ENCODE measurements at places on chromosomes 12 and 14.
A peak's percentile ranks its signal among the peaks of the same experiment; 100 is the strongest.

GRCh38 chr12:89259821-89260220 is 92.5 kb downstream of the DUSP6 start:
- no peak for DNase-seq

- DNase-seq = no peak
Observed at GRCh38 chr12:26740991-26741390, 92.0 kb downstream of the ITPR2 start.

DNA sequence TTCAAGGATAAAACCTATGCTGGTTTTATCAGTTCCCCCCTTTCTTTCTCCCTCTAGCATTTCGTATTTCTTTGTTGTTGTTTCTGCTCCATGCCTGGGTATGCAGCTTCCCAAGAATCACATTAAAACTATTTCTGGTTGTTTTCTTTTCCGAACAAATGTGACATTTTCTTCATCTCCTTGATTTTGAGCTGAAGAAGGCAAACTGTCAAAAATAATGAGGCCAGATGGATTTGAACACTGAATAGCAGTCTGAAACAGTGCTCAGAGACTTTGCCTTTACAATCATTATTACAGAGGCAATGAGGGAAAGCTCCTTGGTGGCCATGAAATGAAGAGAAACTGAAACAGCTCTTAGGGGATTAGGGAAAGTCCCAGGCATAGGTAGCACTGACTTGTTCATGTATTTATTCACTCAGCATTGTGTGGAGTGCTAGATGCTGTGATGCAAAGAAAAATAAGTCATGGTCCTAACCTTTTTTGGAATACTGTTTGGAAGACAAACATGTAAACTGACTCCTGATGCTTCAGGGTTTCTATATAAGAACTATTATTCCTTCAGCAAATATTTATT is 319.5 kb downstream of the FUT8 start:
- no peak for DNase-seq

- no peak for DNase-seq
Observed at GRCh38 chr12:54368025-54368708, 3.9 kb upstream of the GPR84 start.

DNA sequence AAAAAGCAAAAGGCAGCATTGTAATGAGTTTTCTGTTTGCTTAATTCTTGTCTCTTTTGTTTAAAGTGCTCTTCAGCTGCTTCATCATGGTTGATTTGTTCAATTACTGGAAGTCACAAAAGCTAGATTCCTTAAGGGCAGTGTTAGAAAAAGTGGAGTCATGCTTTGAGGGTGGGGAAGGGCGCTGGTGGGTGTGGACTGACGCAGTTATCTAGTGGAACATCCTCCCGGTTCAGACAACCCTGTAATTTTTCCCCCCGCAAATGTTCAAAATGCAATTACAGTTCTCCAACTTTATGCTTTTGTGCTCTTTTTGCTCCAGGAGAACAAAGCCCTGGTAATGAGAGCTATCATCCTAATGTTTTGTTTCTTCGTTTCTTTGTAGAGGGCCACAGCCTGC is 2.1 kb downstream of the AKAP6 start:
- no peak for DNase-seq

DNA sequence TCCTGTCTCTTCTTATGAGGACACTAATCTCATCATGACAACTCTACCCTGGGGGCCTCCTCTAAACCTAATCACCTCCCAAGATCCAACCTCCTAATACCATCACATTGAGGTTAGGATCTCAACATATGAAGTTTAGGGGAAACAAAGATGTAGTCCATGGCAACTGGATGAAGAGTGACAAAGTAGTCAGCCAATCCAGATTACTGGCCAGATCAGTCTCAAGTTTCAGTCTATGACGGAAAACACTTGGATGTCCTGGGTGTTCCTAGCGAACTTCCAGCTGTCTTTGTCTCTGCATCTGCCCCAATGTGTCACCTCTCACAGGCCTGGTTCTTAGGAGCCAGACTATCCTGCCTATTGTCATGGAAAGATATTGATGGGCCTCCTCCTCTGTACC is 630.8 kb downstream of the AACS start:
- DNase-seq = no peak

DNA sequence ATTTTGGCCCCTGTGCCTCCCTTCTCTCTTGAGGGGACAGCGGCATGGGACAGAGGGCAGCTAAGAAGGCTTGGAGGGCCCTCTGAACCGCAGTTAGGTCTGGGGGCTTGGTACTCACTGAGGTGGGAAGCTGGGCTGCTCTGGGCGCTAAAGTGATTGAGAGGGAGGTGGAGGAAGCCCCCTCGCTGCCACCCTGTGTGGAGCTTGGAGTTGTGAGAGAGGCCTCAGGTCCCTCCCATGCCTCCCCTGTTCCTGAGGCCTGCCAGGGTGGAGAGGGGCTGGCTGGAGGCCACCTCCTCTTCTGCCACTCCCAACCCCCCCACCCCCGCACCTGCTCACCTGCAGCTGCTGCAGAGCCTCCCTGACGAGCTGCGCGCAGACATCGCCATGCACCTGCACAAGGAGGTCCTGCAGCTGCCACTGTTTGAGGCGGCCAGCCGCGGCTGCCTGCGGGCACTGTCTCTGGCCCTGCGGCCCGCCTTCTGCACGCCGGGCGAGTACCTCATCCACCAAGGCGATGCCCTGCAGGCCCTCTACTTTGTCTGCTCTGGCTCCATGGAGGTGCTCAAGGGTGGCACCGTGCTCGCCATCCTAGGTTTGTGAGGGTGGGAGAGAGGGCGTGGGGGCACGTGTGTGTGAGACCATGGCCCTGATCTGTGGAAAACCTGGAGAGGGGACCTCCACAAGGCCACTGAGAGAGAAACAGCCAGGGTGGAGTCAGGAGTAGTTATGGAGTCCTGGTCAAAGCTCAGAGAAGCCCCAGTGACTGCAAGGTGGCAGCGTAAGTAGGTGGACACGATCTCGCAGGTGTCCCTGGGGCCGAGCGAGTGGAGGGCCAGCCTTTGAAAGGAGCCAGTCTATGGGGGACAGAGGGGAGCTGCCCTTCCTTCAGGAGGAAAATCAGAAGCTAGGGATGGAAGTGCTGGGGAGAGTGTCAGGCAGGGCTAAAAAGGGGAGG is 11.2 kb downstream of the KCNH3 start:
- no peak for DNase-seq

GRCh38 chr14:33480887-33481184 is 470.0 kb downstream of the EGLN3 start:
- DNase-seq = no peak

DNA sequence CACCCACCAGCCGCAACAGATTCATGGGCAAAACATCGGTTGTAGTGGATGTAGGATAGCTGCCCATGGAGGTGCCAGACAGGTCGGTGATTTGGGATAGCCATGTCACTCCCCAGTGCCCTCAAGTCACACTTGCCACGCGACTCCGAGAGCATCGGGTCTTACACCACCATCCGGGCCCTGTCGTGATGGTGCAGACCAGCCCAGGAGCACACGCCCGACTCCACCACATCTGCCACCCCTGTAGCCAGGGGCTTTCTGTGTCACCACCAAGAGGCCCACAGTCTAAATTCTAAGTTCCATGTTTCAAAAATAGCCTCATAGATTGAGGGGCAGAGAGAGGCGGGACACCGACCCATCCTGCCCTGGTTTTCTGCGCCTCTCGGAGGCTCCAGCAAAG is 18.0 kb downstream of the FOXN4 start:
- no peak for DNase-seq

DNA sequence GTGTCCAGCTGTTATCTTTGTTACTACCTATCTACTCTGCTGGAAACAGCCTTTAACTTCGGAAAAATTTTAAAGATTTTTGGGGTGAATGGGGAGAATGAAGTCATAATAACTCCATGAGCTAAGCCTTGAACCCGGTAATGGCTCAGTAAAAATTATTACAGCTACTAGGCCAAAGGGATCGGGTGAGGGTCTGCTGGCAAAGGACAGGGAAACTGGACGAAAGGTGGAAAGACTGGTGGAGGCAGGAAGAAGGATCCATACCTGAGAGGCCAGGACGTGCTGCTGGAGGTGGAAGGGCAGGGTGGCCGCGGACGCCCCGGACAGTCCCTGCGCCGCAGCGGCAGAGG is 10.1 kb downstream of the TBX3 start:
- DNase-seq = no peak

- no peak for DNase-seq
Observed at GRCh38 chr14:69088586-69088985, 64.3 kb downstream of the DCAF5 start.

GRCh38 chr14:29370024-29370423 is 557.6 kb downstream of the PRKD1 start:
- no peak for DNase-seq

GRCh38 chr12:57190037-57190436 is 26.6 kb upstream of the NXPH4 start:
- no peak for DNase-seq

DNA sequence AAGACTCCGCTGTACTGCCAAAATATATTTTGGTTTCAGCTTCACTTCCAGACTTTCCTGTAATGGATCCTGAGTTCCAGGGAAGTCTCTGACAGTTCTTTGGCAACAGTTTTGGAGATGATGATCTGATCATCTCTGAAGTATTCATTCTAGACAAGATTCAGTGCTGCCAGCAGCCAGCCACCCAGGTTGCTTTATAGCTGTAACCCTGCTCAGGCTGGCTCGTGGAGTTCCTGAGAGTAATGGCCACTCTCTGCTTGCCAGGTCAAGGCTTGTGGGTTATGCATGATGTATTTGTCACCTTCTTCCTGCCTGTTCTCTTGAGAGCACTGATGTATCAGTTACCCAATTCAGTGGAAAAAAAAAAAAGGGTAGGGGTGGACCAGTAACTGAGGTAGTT is 124.3 kb downstream of the PPHLN1 start:
- DNase-seq = no peak

DNA sequence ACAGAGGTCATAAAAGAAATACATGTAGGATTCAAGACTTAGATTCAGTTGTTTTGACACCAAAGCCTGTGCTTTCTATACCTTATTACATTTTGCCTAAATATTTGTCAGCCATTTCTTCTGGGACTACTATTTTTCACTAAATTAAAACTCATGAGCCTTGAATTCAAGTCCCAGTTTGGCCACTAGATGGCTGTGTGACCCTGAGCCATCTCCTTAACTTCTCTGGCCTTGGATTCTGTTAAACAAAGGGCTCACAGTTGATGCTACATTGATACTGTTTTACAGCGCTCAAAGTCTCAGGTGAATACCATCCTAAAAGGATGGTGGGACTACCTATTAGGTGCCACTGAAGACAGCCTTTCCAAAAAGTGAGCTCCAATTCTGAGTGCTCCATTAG is 39.6 kb upstream of the CCDC198 start:
- peak; percentile 4 for DNase-seq

- no peak for DNase-seq
Observed at GRCh38 chr12:57465747-57466505, 6.3 kb downstream of the GLI1 start.

GRCh38 chr14:64566651-64567122 is 16.9 kb downstream of the PPP1R36 start:
- DNase-seq = no peak

- no peak for DNase-seq
Observed at GRCh38 chr14:80200093-80200492, 11.2 kb downstream of the DIO2 start.

GRCh38 chr12:75954041-75954440 is 77.5 kb downstream of the PHLDA1 start:
- DNase-seq = no peak

GRCh38 chr14:42715316-42715715 is 1108.6 kb downstream of the LRFN5 start:
- no peak for DNase-seq

DNA sequence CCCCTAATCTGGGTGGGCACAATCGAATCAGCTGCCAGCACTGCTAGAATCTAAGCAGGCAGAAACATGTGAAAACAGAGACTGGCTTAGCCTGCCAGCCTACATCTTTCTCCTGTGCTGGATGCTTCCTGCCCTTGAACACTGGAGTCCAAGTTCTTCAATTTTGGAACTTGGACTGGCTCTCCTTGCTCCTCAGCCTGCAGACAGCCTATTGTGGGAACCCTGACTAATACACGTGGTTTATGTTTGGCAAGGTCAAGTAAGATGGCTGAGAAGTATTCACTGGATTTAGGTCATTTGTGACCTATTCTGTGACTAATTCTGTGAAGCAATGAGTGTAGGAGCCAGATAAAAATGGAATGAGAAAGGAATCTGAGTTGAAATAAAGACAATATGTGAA is 11.0 kb downstream of the GPR135 start:
- DNase-seq = no peak

GRCh38 chr14:105126126-105126980 is 42.2 kb downstream of the JAG2 start:
- no peak for DNase-seq

- no peak for DNase-seq
Observed at GRCh38 chr12:39344926-39345325, 98.0 kb downstream of the KIF21A start.

DNA sequence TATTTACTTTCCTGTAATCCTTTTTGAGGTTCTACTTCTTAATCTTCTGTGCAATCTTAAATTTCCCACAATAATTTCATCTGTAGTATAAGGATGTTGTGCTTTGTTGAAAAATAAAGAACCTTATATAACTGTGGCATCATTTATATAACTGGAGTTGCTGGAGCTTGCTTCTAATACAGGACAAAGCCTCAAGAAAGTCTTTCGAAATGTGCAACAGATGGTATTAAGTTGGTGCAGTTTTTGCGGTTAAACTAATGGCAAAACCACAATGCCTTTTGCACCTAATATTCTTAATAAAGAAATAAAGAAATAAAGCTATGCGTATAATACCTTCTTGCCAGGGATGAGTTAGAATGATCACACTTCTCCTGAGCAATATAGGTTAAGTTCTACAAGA is 180.0 kb downstream of the KITLG start:
- DNase-seq = no peak

DNA sequence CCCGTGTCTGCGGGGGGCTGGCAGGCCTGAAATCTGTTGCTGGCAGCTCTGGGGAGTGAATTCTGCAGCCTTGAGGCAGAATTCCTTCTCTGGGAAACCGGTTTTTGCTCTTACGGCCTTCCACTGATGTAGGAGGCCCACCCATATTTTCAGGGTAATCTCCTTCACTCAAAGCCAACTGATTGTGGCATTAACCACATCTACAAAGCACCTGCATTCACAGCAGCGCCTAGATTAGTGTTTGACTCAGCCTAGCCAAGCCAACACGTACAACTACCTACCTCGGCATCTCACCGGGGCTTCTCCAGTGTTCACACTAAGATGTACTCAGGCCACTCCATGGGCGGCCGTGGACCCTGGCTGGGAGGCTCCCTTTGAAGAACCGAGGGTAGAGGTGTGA is 15.8 kb downstream of the C12orf43 start:
- DNase-seq = no peak

GRCh38 chr14:54807428-54807827 is 95.2 kb downstream of the GCH1 start:
- DNase-seq = no peak

DNA sequence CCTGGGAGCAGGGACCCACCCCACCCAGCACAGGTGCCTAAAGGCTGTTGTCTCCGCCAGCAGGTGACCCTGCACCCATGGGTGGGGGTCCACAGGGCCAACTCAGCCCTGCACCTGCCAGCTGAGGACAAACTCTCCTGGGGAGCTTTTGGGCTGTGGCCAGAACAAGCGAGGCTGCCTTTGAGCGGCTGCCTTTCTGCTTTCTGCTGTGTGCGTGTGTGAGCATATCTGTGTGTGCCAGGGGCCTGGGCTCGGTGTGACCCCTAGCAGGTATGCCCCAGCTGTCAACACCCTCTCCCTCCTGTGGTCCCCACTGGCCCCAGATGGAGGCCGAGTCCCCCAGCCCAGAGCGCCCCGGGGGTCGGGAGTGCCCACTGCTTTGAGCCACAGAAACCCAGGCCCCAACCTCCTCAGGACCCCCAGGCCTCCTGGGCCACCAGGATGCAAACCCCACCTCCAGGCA is 25.9 kb upstream of the GPR132 start:
- DNase-seq = no peak

- no peak for DNase-seq
Observed at GRCh38 chr14:60756847-60757246, 22.3 kb downstream of the MNAT1 start.

GRCh38 chr12:4954621-4955354 is 45.1 kb downstream of the KCNA1 start:
- DNase-seq = peak; percentile 3

All from KBM-7 (cell line).